NCI-H446 treated with DMSO at 0.1 percent for 48 hours (cell line): ENCODE measurements at places on chromosomes 12 and 14.

DNA sequence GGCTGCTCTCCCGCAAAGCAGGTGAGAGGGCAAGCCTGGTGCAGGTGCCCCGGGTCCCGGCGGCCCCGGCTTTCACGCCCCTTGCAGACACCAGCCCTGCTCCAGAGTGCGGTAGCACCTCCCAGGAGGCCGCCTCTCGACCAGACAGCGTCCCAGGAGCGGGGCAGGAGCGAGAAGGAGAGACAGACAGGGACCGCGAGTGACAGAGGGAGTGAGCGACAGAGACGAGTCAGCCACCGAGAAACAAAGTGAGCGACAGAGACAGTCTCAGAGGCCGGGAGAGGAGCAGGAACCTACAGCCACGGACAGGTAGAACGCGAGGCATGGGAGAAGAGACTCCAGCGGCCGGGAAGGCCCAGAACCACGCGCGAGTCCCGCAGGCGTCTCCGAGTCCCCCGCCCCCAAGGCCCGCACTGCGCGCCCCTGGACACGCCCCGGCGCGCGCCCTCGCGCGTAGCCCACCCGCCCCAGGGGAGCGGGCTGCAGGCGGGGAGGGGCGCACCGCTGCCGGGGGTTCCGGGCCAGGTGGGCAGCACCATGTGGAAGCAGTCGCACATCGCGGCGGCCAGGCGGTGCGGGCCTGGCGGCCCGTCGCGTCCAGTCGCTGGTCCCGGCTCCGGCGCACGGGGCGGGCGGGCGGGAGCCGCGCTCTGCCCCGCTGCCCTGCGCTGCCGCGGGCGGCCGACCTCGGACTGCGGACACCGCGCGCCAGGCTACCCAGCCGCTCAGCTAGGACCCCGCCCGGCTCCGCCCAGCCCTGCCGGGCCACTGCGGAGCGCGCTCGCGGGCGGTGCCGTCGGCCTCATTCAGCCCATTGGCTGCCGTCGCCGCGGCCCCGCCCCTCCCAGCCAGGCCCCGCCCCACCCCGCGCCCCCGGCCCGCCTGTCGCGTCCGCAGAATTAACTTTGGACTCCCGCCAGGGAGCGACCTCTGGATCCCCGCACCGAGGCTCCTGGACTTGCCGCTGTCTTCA, at the start of gene AHNAK2:
Gene AHNAK2, minus strand, starts transcription at position 694 of the 973 bp plus-strand sequence. Its CDS starts 137 bp downstream, at position 557.
- DNase-seq = peak; percentile 11

- DNase-seq = no peak
Observed at GRCh38 chr14:99066378-99066777, 205.6 kb downstream of the BCL11B start.

GRCh38 chr12:92871116-92871515, 58.0 kb downstream of the EEA1 start:
- DNase-seq = no peak

DNA sequence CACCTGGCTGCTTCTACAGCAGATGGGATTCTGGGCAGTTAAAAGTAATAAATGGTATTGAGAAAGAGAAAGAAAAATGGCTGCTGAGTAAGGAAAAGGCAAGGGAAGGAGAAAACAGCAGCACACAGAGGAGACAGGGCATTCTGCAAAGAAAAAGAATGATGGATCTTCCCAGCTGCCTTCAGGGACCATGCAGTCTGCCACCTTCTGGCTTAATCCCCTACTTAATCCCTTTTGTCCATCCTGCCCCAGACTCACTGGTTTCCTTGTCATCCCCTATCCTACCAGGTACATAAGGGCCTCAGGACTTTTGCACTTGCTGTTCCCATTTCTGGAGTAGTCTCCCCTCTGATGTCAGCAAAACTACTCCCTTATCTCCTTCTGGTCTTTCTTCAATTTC, 107.6 kb downstream of the GAS2L3 start:
- no peak for DNase-seq

GRCh38 chr12:42130672-42131402, 13.8 kb downstream of the GXYLT1 start:
- DNase-seq = no peak

GRCh38 chr14:28666961-28667360, 99.6 kb upstream of the FOXG1 start:
- DNase-seq = no peak

DNA sequence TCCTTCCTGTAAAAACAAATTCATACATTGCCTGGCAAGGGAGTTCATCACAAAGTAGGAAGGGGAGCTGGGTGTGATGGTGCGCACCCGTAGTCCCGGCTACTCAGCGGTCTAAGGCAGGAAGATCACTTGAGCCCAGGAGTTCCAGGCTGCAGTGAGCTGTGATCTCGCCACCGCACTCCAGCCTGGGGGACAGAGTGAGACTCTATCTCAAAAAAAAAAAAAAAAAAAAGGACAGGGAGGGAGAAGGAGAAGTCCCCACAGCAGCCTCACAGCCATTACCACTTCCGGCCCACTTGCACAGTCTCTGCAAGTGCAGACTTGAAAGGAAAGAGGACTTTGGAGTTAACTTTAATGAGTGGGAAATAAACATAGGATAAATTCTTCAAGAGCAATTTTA, 121.0 kb downstream of the FBXL14 start:
- DNase-seq = no peak

GRCh38 chr14:45253754-45254310, 830 bp upstream of the MIS18BP1 start:
- DNase-seq = no peak

- DNase-seq = no peak
Observed at GRCh38 chr14:50766338-50766886, 64.5 kb downstream of the NIN start.

- no peak for DNase-seq
Observed at GRCh38 chr14:32136027-32136825, 59.1 kb downstream of the ARHGAP5 start.

GRCh38 chr12:14681190-14681589, 15.2 kb downstream of the GUCY2C start:
- DNase-seq = no peak

- peak; percentile 68 for DNase-seq
Observed at GRCh38 chr12:103627189-103627855, 40.2 kb downstream of the STAB2 start.

DNA sequence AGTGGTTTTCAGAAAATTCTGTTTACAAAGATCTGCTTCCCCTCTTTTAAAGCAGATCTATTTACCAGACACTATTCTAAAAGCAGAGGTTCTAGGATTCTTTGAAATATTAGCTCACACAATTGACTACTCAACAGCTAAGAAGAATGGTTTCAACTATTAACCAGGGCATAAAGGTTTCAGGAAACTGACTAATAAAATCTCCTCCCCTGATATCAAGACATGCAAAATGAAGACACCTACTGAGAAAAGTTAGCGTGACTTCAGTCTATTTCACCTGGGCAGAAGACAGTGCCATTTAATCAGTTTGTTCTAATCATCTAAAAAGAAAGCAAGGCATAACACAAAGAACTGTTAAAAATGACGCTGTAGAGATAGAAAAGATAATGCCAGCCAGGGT, 22.2 kb downstream of the DAD1 start:
- no peak for DNase-seq

GRCh38 chr14:74599321-74599761, 12.7 kb downstream of the LTBP2 start:
- DNase-seq = peak; percentile 30

GRCh38 chr12:38689704-38690103, 215.7 kb downstream of the CPNE8 start:
- no peak for DNase-seq

- no peak for DNase-seq
Observed at GRCh38 chr12:70661466-70662161, 24.4 kb upstream of the PTPRB start.

GRCh38 chr14:100296106-100296651, 10.1 kb downstream of the SLC25A29 start:
- DNase-seq = no peak

DNA sequence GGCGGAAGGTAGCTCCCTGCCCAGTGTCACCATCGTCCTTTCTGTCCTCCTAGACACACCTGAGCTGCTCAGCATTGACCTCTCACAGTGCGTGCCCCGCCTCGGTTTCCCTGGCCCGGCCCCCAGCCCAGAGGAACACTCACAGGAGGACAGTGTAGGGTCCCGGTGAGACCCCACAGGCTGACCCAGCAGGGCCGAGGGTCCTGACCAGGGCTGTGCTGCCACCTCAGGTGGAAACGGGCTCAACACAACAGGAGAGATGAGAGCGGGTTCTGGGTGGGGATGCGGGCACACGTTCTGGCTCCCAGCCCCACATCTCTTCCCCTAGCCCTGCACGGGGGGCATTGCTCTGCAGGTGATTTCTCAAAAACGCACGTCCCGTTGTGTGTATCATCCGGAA, 98.1 kb downstream of the PIWIL1 start:
- DNase-seq = no peak

GRCh38 chr12:119780786-119781434, 96.2 kb downstream of the CIT start:
- DNase-seq = no peak

DNA sequence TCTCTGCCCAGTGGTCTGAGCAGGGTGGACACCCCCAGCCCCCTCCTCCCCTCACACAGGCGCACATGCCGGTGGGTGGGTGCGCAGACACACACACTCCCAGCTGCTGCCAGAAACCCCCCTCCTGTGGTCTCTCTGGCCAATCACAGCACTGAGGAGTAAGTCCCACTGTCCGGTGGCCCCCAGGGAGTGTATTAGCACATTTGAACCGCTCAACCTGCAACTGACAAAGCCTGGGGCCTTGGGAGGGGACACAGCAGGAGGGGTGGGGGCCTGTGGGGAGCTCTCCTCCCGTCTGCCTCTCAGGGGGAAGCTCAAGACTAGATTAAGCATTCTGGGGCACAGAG, 11.7 kb downstream of the FIGNL2 start:
- DNase-seq = no peak

GRCh38 chr14:95196268-95196667, 38.9 kb upstream of the DICER1 start:
- no peak for DNase-seq

DNA sequence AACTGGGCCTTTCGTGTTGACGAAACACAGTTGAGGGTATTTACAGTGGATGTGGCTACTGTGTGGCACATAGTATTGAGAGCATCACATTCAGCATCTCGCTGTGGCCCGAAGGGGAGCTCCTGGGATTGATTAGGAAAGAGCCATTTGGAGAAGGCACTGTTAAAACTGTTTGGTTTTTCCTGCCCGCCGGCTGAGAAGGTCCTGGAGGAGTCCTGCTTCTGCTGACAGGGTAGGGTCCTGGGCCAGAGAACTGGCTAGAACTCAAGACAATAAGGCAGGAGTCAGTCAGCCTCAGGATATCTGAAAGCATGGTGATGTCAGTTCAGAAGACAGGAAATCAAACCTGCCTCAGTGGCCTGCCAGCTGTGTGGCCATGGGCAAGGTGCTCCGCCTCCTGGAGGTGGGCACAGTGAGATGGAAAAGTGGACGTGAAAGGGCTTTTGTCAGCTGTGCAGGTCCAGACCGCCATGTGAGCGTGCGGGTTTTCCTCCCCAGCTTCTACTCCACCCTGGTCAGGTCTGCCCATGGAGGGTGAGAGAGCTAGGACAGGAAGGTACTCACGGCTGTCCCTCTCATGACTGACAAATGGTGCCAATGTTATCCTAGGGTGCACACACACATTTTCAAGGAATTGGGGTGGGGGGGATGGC, 92.3 kb downstream of the NTF3 start:
- no peak for DNase-seq

- no peak for DNase-seq
Observed at GRCh38 chr12:130916241-130916911, 37.3 kb upstream of the ADGRD1 start.

DNA sequence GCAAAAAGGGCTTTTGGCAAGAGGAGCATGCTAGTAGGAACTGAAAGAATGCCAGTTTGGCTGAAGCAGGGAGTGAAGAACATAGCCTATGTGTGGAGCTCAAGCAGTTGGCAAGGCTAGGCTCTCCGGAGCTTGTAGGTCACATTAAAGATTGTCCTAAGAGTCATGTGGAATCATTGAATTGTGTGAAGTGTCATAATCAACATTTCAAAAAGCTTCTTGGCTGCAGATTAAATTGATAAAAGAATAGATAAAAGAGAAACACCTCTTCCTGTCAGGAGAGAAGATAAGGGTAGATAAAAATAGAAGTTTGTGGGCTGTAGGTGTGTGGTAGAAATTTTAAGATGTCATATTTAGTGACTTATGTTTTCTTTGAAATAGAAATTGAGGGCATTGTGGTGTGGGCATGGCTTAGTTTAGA, 36.1 kb downstream of the CPSF6 start:
- peak; percentile 30 for DNase-seq

DNA sequence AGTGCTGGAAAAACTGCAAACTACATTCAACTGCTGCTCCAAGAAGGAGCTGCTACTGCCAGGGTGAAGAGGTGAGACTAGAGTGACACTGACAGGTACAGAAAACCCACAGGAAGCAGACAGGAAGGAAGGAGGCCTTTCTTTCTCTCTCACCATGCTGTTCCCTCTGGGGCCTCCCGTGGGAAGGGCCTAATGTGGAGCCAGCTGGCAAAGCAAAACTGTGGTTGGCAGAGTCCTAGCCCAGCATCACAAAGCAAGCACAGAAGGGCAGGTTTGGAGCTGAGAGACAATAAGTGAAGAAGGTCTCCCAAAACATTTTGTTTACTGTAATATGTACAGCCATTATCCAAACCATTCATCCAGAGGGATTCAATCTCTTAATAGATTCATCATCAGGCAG, 122.5 kb upstream of the MAX start:
- peak; percentile 56 for DNase-seq

DNA sequence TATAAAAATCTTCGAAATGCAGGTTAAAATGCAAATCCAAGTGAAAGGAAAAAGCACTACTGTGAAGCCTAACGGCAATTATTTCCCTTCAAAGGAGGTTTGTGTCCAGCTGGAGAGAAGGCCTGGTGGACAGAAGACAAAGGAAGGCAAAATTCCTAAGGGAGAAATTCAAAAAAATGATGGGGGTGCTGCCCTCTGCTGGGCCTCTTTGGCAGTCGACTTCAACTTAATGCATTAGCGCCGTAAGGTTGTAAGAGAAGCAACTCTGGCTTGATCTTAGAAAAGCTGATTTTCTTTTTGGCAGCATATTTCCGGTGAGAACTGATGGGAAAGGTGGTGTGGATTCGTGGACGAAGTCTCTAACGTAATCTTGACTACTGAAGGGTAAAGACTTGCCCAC, 34.3 kb upstream of the CHFR start:
- DNase-seq = no peak

DNA sequence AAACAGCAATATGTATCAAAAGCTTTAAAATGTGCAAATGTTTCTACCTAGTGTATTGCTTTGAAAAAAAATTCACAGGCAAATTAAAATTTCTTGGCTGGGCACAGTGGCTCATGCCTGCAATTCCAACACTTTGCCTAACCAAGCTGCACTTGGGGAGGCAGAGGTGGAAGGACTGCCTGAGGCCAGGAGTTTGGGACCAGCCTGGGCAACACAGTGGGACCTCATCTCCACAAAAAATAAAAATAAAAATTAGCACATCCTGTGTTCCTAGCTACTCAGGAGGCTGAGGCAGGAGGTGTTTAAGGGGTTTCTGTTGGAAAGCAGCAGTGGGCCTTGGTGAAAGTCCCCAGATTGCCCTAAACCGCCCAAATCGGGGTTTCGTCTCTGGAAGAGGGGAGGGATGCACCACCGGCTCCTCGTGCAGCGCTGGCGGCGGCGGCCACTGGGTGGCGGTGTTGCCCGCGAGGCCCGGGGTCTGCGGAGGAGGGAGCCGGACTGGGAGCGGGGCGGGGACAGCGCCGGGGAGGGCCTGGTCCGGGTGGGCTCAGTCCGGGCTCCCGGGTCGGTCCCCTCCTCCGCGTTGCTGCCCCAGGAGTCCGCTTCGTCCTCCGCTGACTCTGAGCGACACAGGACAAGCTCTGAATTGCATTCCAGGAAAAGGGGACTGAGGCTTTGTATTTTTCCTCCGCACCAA, 265.6 kb downstream of the AACS start:
- no peak for DNase-seq

- DNase-seq = no peak
Observed at GRCh38 chr14:97138801-97139200, 341.6 kb downstream of the VRK1 start.
